Activated T-helper 1 cell treated with Interleukin-2 at 50 U/mL for 16 hours (primary cell): ENCODE measurements at places on chromosomes 1 and 21.

- DNase-seq, result no peak
Measured at GRCh38 chr1:193144999-193145398, 23.2 kb downstream of the CDC73 start.

DNA sequence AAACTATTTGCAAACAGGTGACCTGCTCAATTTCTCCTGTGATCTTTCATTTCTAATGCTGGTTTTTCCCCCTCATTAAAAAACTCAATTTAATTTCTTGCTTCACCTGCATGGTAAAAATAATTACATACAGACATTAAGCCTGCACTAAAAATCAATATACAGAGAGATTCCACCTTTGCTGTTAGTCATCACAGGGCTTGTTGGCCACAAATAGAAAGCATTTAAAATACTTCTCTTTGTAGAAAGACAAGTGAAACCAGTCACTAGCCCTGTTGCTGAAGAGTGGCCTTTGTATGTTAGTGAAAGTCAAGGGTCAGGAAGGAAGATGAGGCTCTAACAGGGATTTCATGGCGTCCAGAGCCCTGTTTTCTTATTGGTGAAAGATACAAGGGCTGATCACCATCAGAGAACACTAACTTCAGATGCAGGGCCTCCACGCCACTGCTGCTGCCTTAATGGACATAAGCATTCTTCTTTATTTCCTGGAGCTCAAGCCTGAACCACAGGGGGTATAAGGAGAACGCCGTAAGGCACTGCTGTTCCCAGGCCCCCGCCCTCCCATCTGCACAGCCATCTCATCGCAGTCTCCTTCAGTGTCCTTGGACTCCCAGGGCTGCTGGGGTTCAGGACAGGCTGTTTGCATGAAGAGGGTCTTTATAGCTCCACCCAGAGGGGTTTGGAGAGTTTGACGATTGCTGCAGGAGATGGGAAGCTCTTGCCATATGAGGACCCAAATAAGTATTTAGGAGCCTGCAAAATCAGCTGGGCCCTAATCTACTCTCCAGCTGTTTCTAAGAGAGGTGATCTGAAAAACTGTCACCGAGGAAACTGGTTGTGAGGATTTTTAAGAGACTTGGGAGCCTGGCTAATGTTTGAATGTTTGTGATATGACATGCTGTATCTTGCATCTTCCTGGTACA lies 117.3 kb upstream of the IRF2BP2 start:
- DNase-seq, result no peak

- DNase-seq, result no peak
Measured at GRCh38 chr1:3236361-3236760, 167.4 kb downstream of the PRDM16 start.

DNA sequence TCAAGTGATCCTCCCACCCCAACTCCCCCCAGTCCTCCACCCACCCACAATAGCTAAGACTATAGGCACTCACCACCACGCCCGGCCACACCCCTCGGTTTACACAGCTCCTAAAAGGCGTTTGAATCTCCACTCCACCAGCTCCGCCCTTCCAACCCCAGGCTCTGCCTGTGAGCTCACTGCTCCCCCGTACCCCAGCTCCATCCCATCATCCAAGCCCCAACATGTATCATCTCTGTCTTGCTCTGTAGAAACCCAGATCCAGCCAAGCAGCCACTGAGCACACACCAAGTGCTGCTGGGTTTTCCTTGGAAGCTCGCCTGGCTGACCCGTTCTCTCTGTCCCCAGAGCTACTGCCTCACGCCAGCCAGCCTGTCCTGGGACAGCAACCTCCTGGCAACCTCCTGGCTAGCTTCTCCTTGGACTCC lies 12.0 kb upstream of the S100A2 start:
- no peak for DNase-seq

DNA sequence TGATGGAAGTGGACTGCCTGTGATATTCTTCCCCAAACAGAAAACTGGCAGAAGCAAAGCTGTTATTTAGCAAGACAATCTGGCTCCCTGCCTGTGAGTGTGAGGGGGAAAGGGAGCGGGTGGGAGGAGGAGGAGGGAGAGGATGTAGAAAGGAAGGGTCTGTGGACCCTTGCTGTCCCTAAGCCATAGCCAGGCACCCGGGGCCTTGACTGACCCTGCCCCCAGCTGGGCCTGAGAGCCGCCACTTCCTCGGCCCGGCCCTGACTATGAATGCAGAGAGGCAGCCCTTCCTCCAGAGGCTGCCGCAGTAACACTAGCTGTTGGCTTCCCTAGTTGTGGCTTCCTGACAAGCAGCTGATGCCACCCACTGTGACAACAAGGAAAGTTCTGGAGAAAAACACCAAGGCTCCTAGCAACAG lies 13.9 kb downstream of the PLA2G2F start:
- no peak for DNase-seq

DNA sequence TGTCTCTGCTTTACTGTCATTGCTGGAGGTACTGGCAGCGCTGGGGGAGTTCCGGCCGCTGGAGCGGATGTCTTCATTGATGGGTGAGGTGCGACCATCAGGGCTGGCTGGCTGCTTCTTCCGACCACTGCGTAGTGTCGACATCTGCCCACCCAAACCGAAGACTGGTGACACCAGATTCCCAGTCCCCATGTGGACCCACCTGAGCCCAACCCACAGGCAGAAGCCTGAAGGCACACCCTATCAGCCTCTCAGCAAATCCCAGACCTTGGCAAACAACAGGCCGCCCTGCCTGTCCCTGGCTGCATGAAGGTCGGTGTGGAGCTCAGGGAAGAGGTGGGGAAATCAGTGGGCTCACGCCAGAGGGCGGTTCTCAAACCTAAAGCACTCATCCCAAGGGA lies 44.8 kb downstream of the SLC45A1 start:
- DNase-seq, result no peak

DNA sequence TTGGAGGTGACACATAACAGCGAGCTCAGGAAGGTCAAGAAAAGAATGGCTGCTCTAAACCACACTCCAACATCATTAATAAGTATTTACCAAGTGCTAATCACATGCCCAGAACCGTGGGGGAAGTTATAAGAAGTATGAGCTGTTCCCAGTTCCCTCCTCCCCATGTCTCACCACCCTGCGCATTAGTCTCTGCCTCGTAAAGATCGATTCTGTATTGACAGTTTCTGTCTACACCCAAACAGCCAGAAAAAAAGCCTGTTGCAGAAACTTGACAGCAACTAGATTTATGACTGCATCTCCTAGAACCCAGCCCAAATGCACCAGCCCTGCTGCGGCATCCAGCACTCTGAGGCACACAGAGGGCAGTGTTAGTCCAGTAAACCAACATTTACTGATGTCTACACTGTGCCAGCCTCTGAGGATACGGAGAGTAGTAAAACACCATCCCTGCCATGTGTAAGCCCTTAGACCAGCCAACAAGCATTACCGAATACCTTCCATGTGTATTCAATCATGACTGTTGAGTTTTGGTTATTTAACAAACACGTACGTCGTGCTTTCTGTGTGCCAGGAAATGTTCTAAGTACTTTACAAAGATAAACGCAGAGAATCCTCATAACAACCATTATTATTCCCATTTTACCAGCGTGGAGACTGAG lies 63.6 kb upstream of the ZBTB40 start:
- DNase-seq, result no peak

GRCh38 chr1:85058786-85059185 lies 10.5 kb upstream of the MCOLN3 start:
- no peak for DNase-seq

- DNase-seq, result no peak
Measured at GRCh38 chr21:44710294-44710665, 1.1 kb downstream of the TSPEAR start.

- DNase-seq, result no peak
Measured at GRCh38 chr1:161159913-161160243, 578 bp downstream of the USP21 start.

DNA sequence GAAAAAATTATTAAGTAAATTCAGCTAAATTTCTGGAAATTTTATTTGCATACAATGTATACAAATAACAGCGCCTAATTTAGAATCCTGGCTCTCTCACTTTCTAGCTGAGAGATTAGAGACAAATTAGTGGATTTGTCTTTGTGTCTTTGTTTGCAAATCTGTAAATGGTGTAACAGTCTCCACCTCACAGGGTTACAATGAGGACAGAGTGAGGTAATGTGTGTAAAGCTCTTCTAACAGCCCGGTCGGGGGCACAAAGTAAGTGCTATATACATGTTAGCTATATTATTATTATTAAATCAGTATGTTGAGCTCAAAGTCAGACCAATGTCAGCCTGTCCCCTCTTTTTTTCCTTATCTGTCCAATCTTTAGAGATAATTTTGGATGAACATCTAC lies 5.0 kb upstream of the ADAMTSL4 start:
- DNase-seq, result no peak

DNA sequence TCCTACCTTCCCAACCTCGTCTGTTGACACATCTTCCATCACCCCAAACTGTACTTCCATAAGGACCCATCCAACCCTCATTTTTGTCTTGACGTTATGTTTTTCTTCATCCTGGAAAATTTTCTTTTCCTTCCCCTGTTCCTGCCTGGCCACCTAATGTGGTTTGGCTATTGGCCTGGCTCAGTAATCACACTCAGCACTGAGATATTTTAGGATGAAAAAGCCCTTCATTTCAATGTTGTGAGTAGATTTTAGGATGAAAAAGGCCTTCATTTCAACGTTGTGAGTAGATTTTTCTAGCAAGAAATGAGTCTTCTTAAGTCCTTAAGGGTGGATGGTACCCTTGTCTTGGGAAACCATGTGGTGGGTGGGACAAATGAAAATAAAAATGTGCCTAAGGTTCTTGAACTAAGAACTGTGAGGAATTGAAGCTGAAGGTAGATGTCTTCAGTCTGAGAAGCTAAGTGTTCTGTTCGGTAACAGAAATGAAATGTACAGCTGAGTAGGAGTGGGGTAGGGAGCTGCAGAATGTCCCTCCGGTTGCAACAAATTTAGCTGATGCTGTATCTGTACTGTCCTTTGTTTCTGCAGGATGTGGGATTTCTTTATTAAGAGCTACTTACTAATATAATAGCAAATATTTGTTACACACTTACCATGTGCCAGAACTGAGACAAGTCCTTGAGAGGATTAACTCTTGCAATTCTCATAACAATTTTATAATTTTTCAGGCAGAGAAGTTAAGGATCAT lies 36.1 kb downstream of the DNTTIP2 start:
- DNase-seq, result no peak

DNA sequence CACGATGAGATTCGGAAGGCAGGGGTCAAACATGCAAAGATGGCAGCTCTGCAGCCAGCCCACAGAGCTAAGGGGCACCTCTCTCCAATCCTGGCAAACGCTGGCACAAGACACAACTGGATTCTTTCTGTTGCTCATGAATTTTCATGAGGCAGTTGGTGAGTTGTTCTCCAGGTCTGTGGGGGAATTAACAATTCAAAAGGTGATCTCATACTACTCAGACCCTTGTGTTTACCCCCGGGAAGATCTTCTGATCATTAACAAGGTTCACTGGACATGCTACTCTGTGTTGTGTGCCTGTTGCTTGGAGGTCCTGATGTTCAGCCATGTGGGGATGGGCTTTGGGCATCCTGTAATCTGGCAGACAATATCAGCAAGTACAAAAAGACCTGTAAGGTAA lies 128.9 kb downstream of the HHAT start:
- DNase-seq, result no peak

- no peak for DNase-seq
Measured at GRCh38 chr1:212186427-212187207, 98.6 kb upstream of the PPP2R5A start.

GRCh38 chr21:42500736-42501135 lies 4.7 kb upstream of the RSPH1 start:
- DNase-seq, result no peak

- no peak for DNase-seq
Measured at GRCh38 chr1:64030411-64030810, 173.0 kb upstream of the UBE2U start.

- no peak for DNase-seq
Measured at GRCh38 chr1:83593073-83593472, 405.9 kb downstream of the TTLL7 start.

DNA sequence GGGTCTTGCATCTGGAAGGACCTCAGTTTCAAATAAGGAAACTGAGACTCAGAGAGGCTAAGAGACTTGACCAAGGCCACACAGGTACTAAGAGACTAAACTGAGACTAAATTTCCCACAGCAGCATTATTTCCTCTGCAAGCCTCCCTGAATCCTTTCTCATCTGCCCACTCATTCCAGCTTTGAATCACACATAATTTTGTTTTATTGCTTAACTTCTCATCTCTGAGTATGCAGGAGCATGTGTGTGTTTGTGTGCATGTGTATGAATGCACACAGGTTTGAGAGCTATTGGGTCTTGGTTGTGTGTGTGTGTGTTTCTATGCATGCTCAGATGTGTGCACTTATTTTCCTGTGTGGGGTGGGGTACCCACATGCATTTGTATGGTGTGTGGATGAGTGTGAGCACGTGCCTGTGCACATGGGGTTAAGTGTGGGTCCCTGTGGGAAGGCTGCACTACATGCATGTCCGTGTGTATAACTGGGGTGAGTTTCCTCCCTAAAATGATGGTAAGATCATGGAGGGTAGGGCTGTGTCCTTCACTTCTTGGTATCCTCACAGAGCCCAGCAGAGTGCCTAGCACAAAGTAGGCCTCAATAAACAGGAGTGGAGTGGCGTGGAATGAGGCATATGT lies 74.4 kb upstream of the ZC3H12A start:
- no peak for DNase-seq

DNA sequence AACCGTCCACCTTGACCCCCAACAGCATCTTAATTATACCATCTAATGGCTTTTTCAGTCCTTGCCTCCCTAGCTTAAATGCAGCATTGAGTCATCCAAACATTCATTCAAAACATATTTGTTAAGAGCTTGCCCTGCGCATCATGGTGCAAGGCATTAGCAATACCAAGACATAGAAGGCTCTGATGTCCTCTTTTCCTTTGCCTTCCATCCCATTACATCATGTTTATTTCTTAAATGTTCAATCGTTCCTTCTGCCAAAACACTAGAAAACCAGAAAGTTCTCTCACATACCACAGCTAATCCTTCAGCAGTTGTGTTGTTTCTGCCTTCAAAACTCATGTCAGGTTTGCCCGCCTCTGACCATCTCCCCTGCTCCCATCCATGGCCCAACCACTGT lies 29.8 kb upstream of the VTCN1 start:
- DNase-seq, result no peak

GRCh38 chr1:942411-942821 lies 16.6 kb downstream of the NOC2L start:
- no peak for DNase-seq

GRCh38 chr1:226634611-226635246 lies 86.2 kb downstream of the STUM start:
- no peak for DNase-seq

DNA sequence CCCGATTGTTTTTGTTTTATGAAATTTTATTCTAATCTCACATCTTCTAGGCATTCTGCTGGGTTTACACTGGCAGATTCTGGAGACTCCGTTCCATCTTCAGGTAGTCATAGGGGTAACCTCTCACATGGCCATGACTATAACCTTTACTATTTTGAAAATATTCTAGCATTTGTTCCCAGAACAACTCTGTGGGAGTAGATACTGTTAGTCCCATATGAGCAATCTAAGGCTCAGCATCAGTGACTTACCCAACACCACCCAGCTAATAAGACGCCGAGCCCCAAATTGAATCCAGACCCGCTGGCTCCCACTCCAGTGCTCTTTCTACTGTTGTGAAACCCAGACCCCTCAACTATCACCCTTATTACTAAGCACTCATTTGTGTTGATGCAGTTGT lies 9.8 kb downstream of the ADAMTS4 start:
- no peak for DNase-seq

- DNase-seq, result no peak
Measured at GRCh38 chr1:54335755-54336108, 70.5 kb downstream of the SSBP3 start.
